ENCODE measurements at places on chromosomes 12 and 14.
A peak's percentile ranks its signal among the peaks of the same experiment; 100 is the strongest.

- DNase-seq, result no peak
Observed at GRCh38 chr12:13864081-13864673, 117.2 kb downstream of the GRIN2B start.

DNA sequence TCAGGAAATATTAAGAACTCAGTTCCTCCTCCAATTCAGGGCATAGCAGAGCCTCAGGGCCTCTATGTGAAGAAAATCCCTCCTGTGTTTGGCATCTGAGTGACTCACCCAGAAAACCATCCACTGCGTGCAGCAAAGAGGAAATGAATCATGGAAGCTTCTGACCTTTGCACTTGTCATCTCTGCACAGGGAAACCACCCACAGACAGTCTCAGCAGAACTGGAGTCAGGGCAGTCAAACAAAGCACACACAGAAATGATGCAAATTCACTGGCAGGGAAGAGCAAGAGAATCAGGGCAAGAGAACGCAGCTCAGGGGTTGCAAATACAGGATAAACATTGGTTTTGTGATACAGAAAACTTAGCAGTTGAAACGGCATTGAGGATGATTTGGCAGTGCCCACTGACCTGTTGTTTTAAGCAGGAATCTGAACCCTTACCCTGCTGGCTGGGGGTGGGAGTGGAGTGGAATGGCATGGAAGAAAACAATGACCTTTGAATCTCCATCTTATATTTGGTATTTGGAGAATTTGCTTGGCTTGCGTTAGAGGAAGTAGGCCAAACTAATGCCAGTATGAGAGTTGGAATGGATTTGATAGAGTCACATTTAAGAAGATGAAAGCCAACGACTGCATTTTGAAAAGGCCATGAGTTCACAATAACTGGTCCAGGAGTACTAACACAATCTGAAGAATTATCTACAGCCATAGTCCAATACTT is 53.5 kb downstream of the PHLDA1 start:
- DNase-seq, result peak; percentile 56

DNA sequence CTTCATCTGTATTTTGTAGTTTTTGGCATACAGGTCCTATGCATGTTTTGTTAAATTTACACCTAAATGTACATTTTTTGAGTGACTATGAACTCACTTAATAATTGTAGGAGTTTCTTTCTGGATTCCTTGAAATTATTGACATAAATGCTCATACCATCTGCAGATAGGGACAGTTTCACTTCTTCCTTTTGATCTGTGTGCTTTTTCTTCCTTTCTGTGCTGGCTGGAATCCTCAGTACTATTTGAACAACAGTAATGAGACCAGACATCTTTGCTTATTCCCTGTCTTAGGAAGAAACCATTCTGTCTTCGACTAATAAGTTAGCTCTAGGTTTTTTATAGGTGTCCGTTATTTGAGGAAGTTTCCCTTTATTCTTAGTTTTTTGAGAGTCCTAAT is 110.3 kb downstream of the ADGRD1 start:
- DNase-seq, result no peak

- no peak for DNase-seq
Observed at GRCh38 chr12:111425655-111426054, 19.9 kb downstream of the SH2B3 start.

DNA sequence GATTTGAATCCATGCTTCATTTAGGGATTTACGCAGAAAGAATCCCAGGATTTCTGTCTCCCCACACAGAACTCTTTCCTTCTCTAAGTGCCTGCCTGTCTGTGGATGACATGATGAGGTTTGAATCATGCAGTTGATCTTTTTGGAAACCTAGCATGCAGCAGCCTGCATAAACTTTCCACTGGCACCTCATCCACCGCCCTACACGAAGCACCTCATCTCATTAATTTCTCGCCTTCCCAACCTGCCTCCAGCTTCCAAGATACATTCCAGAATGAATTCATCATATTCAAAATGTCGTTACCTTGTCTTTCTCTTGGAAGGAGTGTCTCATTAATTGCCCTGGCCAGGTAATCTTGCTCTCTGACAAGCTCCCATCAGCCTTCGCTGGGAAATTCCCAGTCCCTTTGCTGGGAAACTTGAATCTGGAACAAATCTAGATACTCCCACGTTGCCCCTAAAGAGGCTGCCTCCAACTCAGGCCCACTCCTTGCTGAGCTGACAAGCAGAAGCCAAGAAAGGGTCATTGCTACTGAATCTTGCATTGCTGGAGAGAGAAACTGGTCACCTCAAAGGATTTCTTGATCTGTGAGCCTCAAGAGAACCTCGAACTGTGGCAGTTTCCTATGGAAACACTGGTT is 48.2 kb downstream of the SERPINA3 start:
- no peak for DNase-seq

GRCh38 chr12:111573476-111573875 is 25.6 kb downstream of the ATXN2 start:
- DNase-seq, result no peak

DNA sequence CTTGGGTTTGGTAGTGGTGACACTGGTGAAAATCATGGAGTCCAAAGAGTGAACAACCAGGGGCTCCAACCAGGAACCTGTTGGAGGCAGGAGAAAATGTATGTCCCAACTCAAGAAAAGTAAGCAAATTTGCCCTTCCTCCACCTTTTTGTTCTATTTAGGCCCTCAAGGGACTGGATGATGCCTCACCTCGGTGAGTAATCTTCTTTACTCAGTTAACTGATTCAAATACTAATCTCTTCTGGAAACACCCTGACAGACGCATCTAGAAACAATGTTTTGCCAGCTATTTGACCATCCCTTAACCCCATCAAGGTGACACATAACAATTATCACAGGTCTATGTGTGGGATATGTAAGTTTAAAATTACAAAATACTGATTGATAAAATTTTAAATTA is 272.4 kb upstream of the FOXG1 start:
- DNase-seq, result no peak

DNA sequence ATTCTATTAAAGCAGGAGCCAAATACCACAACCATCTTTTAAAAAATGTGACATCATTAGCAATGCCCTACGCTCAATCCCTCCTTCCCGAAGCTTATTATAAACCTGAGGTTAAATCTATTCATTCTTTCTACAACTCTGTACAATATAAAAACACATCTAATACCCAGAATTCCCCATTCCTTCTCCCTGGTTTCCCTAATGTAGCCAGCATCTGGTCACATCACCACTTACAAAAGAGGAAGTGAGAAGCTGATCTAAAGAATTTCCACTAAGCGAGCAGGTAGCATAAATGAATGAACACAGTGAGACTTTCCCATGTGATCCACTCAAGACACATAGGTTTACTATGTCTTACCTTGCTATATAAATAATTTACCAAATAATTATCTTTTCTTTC is 90.4 kb downstream of the LRP6 start:
- no peak for DNase-seq

GRCh38 chr12:52521568-52522266 is 1.5 kb upstream of the KRT5 start:
- no peak for DNase-seq

DNA sequence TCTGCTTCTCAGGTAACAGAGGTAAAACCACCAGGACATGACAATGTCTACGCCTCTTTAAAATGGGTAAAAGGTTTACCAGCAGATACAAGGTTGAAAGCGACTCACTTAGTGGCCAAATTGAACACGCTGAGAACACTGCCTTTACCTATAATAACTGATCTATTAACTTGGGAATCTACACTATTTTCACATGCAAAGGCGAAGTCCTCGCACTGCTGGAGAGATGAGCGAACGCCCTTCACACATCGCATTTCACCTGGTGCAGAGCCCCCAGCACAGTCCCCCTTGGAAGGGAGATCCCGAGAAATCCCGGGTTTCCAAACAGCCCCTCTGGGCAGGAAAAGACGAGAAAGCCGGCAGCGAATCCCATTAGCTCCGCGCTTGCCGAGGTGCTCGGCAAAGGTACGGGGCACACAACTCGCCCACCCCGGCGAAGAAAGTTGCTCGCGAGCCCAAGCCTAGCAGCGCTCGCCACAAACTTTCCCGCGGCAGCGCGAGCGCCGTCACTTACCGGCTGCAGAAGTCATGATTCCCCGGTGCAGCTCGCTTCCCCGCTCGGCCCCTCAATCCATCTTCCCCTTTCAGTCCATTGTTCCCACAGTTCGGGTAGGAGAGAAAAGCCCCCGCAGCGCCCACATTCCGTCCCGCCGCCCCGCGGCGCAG is 423 bp downstream of the FGD6 start:
- no peak for DNase-seq

- no peak for DNase-seq
Observed at GRCh38 chr12:51183816-51184215, 10.9 kb upstream of the TFCP2 start.

DNA sequence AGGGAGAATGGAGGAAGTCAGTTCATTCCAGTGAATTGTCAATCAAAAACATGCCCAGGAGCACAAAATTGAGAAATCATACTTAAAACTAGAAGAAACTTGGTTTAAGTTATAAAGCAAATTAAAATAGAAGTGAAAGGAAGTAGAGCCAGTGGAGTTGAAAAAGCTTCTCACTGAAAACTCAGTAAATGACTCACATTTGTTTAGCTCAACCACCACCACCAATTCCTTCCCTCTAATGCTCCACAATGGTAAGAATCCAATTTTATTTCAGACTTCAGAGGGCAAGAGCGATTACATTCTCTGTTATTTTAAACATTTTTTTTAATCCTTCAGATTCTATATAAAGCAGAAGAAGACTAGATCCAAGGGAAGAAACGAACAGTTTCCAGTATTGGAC is 19.4 kb downstream of the UTP20 start:
- no peak for DNase-seq

DNA sequence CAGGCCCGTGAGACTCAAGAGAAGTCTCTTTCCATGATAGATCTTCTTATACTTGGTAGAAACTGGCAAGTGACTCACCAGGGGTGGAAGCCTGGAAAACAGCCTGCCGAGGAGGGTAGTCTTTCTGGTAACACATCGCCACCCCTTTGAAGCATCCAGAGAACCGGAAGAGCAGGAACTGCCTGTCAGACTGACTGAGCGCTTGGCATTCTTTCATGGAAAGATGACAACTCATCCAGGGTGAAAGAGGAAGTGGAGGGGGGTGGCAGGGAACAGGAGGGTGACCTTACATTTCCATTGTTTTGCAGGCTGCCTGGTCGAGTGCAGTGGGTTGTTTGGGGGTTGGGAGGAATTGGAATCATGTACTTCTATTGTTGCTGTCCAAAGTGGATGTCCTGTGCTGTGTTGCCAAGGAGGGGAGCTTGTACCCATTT is 34.5 kb downstream of the PRKCH start:
- DNase-seq, result no peak

DNA sequence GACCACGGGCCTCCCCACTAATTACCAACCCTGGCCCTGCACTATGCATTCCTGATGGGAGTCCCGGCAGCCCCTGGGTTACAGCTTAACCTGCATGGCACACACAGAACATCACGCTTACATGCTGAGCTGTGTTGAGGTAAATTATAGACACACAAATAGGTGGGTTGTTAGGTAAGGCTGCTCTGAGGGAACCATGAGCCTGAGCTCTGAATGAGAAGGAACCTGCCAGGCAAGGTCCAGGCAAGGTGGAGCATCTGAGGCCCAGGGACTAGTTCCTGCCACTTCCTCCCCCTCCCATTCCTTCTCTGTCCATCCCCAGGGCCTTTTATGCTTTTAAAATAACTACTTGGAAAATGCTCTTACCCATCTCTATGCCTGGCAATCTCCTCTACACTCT is 82.7 kb upstream of the ESRRB start:
- DNase-seq, result no peak

DNA sequence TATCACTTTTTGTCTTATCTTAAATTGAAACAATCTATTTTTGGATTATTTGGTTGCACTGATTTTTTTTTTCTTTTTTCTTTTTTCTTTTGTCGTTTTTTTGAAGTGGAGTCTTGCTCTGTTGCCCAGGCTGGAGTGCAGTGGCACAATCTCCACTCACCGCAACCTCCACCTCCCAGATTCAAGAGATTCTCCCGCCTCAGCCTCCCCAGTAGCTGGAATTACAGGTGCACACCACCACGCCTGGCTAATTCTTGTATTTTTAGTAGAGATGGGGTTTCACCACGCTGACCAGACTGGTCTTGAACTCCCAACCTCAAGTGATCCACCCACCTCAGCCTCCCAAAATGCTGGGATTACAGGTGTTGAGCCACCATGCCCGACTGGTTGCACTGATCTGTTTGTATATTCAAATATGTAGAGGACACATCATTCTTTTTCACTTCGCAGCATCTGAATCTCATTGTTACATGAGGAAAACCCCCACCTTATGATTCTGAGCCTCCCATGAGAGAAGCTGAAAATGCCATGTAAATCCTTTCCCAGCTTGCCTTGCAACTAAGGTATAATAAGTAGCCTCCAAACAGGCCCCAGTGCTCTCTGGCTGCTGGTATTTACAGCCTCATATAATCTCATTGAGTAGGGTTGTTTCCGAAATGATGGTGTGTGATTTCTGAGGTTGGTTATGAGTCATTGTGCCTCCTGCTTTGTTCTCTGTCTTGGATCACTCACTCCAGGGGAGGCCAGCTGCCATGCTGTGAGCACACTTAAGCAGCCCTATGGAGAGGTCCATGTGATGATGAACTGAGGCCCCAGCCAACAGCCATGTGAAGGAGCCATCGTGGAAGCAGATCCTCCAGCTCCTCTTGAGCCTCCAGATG is 5.2 kb upstream of the HSP90B1 start:
- peak; percentile 4 for DNase-seq

DNA sequence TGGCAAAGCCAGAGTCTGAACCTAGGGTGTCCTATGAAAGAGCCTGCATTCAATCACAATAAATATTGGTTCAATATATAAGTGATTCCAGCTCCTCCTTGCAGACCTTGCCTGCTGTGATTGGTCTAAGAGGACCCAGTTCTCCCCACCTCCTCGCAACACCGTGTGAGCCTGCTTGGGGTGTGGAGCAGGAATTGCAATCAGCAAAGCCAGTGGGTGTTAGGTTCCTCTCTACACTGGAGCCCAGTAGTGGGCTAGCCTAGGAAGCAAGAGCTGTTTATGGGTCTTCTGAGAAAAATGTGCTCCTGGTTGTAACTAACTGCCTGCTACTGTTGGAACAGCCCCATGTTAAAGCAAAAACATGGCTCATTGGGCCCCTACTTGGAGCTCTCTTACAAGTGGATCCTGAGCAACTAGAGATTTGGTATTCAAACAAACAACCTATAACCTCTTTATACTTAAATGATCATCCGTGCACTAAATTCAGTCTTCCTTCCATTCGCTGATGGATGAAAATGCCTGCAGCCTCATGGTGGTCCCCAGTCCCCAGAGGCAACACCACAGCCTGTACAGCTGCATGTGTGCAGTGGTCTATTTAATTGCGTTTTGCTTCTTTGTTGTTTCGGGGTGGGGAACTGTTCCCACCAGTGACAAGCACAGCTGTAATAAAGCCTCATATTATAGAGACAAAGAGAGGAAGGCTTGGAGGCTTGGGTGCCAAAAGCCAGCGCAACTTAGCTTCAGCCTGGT is 3.7 kb upstream of the SELPLG start:
- no peak for DNase-seq

GRCh38 chr14:70956511-70956910 is 49.3 kb downstream of the PCNX1 start:
- DNase-seq, result no peak

GRCh38 chr14:50340045-50340444 is 27.9 kb downstream of the DMAC2L start:
- DNase-seq, result no peak

Data from stimulated activated CD4-positive, alpha-beta T cell treated with anti-CD3 and anti-CD28 coated beads, Interleukin-1b, Interleukin-23, amount 100 ng/mL, for 1 hour (primary cell).